ENCODE measurements at places on chromosomes 11 and 22.
A peak's percentile ranks its signal among the peaks of the same experiment; 100 is the strongest.

- DNase-seq: no peak
Observed at GRCh38 chr11:44178381-44178780, 82.9 kb downstream of the EXT2 start.

DNA sequence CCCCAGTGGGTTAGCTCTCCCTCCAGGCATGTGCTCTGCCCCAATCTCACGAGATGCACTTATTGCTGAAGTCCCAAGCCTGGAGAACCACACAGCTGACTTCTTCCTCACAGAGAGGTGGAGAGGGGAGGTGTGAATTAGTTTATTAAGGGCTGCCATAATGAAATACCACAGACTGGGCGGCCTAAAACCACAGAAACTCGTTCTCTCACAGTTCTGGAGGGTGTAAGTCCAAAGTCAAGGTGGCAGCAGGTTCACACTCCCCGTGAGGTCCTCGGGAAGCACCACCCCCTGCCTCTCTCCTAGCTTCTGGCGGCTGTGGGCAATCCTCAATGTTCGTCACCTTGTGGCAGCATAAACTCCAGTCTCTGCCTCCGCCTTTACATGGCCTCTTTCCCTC, 39.3 kb downstream of the TECTA start:
- DNase-seq: no peak

- no peak for DNase-seq
Observed at GRCh38 chr11:35246745-35247144, 107.8 kb downstream of the CD44 start.

GRCh38 chr11:1918436-1919315, 827 bp upstream of the TNNT3 start:
- no peak for DNase-seq

DNA sequence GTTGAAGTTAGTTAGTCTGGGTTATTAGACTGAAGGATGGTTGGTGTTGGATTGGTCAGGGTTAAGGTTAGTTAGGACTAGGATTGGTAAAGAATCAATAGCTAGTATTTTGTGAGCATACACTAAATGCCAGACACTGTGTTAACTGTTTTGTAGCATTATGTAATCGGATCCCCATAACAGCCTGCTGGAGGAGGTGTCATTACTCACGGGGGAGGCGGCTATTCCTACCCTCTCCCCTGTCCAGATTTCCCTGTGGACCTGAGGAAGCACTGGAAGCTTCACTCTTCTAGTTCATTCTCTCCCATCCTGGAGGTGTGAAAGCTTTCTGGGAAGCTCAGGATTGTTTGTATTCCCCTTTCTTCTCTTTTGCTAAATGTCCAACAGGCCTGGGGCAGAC, 40.5 kb upstream of the KCNJ11 start:
- DNase-seq: no peak

- no peak for DNase-seq
Observed at GRCh38 chr22:47020166-47020565, 257.7 kb downstream of the TBC1D22A start.

GRCh38 chr11:121575963-121576290, 123.2 kb upstream of the SORL1-AS1 start:
- DNase-seq: no peak

- no peak for DNase-seq
Observed at GRCh38 chr11:1038921-1039320, 2.4 kb upstream of the MUC6 start.

DNA sequence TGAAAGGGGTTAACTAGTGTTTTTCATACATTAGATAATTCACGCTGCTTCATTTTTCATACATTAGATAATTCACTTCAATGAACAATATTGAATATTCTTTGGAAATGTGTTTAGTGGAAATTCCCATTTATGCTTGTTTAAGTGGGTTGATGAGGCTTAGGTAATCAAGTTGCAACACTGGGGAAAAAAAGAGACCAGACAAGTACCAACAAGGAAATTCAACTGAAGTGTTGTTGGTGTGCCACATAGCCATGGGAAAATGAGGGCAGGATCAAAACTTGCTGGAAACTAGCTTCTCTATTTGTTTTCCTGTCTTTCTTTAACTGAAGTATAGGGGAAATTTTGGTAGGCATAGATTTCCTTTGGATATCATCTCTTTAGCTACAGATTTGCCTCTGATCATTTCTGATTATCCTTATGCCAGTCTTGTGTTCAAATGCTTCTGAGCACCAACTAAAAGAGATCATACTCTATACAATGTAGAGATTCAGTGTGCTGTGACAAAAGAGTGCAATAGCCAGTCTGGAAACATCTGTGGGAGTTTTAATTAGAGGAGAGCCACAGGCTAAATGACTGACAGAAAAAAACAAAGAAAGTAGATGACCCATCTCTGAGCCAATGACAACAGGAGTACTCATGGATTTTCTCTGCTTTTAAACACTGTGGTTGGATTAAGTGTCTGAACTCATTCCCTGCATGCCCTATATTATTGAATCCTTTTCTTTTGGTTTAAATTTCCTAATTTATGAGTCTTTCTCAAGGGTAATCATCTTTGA, 67.6 kb upstream of the CTSC start:
- no peak for DNase-seq

DNA sequence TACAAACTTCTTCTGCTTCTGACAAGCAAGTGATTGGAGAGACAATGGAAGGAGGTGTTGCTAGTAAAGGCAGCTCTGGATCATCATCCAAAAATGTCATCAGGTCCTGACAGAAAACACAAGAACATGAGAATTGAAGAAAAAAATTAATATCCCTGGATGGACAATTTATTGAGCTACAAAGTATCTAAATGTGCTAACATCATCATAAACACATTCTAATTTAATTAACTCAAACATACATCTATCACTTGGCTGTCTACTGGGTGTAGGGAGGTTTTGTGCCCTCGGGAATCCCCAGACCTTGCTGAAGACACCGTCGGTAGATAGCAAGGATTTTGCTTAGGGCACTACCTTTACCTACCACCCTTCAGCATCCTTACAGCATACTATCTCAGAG, 72.6 kb downstream of the ENTHD1 start:
- no peak for DNase-seq

DNA sequence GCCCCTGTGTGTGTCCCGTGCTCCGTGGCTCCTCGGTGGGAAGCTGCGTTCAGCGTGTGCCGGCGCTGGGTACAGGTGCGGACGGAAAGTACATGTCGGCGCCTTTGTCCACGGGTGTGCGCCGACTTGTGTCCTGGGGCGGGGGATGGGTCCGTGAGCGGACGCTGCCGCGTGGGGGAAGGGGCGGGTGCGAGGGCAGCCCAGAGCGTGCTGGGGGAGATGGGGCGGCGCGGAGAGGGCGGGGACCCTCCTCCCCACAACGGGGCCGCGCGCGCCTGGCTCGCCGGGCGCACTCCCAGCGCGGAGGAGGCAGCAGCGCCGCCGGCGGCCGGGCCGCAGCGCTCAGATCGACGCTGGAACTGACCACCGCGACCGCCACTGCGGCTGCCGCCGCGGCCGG, 33.6 kb upstream of the RELT start:
- no peak for DNase-seq

GRCh38 chr22:45817745-45818423, 146.2 kb downstream of the ATXN10 start:
- DNase-seq: no peak

- peak; percentile 57 for DNase-seq
Observed at GRCh38 chr11:127345819-127346459, 345.4 kb upstream of the KIRREL3 start.

- DNase-seq: no peak
Observed at GRCh38 chr22:26326803-26327202, 102.3 kb upstream of the ASPHD2 start.

DNA sequence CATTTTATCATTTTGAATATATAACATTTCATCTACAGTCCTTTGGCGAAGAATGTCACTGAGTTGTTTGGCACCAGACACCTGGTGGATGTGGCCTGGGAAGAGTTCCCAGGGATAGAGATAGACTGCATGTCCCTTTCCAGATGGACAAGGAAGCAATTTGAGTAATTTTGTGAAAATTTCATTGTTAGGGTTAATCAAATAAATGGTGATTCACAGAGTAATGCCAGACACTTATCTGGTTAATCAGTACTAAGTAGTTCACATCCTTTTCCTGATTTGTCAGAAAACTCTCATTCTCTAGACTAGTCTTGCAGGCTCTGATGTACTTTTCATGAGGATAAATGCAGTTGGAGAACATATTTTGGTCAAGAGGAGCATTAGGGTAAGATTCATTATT, 41.6 kb downstream of the NAALAD2 start:
- DNase-seq: no peak

DNA sequence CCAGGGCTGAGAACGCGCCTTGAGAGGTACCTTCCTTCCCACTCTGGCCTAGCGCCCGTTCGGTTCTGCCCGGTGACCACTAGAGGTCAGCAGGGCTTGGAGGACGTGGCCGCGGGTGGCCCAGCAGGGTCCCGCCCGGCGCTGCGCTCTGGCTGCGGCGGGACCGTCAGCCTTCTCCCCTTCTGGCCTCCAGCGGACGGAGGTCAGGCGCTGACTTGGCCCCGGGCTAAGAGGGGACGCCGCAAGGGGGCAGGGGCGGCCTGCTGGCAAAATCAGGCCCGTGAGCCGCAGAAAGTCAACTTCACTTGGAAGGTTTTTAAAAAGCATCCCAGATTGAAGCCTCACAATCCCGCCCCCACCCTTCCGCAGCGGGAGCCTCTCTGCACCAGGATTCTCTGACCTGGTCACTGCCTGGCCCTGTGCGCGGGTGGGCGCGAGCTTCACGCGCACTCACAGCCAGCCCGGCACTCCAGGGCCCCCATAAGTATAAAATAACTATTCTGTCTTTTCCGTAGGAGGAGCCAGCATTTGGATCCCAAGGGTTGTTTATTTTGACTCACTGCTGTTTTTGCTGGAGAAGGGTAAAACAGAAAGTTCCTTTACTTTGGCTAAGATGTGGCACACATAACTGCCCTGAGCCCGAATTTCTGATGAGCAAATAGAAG, 23.2 kb upstream of the ZBTB16 start:
- DNase-seq: peak; percentile 92

DNA sequence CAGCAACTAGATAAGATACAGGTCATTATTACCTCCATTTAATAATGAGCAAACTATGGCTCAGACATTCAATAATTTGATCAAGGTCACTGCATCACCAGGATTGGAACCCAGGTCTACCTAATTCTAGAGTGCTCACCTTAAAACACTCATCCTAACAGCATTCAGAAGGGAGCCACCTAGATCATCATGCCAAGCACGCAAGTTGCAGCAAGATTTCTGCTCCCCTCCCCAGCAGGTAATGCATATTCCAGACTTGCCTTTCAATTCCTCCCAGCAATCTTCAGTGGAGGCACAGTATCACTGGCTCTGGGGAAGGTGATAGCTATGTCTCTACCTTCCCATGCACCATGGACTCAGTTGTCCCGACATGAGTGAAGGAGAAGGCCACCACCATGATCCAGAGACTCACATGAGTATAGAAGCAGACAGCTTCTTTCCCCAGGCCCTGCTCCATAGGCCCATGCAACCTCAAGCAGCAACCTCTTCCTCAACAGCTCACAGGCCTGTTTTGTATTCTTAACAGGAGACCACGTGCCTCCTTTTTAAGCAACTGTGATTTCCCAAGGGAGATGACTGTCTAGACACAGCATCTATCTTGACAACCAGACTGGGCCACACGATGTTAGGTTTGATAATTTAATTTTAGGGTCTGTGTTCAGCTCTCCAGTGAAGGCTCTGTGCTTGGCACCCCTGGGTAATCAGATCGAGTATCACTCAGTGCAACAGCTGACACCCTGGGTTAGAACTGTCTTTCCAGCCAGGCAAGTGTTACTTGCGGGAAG, 36.4 kb downstream of the RAB30 start:
- DNase-seq: no peak

DNA sequence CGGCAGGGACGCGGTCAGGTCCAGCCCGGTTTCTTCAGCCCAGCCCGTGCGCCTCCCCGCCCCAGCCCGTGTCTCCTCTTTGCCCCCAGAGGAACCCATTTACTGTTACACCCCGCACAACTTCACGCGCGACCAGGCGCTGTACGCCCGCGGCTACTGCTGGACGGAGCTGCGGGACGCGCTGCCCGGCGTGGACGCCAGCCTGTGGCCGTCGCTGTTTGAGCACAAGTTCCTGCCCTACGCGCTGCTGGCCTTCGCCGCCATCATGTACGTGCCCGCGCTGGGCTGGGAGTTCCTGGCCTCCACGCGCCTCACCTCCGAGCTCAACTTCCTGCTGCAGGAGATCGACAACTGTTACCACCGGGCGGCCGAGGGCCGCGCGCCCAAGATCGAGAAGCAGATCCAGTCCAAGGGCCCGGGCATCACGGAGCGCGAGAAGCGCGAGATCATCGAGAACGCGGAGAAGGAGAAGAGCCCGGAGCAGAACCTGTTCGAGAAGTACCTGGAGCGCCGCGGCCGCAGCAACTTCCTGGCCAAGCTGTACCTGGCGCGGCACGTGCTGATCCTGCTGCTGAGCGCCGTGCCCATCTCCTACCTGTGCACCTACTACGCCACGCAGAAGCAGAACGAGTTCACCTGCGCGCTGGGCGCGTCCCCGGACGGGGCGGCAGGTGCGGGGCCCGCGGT, 6.5 kb downstream of the PANX2 start:
- no peak for DNase-seq

- no peak for DNase-seq
Observed at GRCh38 chr22:48105259-48105658, 1342.8 kb downstream of the TBC1D22A start.

GRCh38 chr11:3201677-3202181, 16.9 kb downstream of the MRGPRG start:
- DNase-seq: no peak

- DNase-seq: no peak
Observed at GRCh38 chr11:93986716-93987115, 34.4 kb upstream of the HEPHL1 start.

DNA sequence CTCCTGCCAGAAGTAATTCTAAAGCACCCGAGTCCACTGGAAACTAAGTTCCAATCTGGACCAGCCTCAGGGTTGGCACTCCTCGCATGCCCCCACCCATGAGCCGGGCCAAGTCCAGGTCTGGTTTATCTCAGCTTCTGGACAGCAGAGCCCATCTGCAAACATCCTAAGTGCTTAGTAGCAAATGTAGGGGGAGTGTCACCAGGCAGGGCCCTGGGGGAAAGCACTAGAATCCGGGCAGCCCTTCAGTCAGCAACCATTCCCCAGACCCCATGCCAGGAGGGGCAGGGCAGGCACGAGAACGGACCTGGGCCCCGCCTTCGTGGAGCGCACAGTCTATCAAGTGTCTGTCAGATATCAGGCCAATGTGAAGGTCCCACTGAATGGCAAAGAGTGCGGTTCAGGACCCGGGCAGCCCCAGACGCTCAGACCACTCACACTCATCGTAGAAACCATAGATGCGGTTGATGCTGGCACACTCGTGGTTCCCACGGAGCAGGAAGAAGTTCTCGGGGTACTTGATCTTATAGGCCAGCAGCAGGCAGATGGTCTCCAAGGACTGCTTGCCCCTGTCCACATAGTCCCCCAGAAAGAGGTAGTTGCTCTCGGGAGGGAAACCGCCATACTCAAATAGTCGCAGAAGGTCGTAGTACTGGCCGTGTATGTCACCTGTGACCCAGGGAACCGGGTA, 1.3 kb downstream of the PPP1CA start:
- DNase-seq: peak; percentile 34
